Stimulated activated naive CD8-positive, alpha-beta T cell treated with anti-CD3 and anti-CD28 coated beads, Interleukin-15, amount 100 ng/mL, for 72 hours (primary cell): ENCODE measurements at places on chromosomes 2 and 18.
A peak's percentile ranks its signal among the peaks of the same experiment; 100 is the strongest.

DNA sequence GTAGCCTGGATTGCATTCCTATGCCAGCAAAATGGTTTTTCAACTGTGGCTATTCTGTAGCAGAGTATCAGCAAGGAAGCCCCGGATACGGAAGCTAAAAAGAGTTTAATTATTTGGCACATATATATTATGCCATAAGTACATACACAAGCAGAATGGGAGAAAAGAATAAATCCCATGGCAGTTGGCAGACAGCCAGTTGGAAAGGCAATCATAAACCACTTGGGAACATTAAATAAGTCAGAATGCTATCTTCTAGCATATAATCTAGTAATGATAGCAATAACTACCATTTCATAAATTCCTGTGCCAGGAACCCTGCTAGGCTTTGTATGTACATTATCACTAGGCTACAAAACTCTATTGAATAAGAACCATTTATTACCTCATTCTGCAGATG, 26.0 kb downstream of the GALNT5 start:
- DNase-seq, result no peak

DNA sequence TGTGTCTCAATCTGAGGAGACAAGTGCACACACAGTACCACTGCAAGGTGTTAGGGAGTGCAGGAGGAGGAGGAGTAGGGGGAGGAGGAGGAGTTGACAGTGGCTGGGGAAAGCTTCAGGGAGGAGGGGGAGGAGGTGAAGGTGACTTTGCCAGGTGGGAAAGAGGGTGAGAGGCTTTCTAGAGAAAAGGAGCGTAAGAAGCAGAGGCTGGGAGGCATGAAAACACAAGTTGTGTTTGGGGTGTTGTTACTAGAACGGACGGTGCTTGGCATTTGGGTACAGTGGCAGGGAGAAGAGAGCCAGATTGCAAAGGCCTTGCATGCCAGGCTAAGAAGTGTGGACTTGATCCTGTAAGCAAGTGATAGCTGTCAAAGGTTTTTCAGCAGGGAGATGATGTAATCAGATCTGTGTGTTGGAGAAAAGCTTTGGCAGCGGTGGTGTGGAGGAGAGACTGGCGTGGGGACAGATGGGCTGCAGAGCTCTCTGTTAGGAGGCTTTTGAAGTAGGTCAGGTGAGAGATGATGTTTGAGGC, 16.2 kb downstream of the TANC1 start:
- no peak for DNase-seq

DNA sequence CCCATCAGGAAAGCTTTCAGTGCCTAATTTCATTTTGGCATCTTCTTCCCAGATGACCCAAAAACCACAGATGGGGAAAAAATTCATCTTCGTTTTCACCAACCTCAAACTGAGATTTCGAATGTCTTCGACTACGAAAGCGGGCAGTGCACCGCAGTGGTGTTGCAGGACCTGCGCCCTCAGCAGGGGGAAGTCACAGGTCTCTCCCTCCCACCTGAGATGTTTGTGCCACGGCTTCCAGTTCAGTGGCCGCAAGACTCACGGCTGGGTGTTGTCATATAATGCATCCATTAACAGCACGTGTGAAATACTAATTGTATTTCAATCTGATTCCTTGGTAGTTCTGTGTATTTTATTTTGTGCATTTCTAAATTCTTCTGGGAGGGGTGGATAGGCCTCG, 66.2 kb upstream of the SALL3 start:
- DNase-seq, result no peak

GRCh38 chr2:44510246-44510645, 148.5 kb downstream of the CAMKMT start:
- DNase-seq, result no peak

DNA sequence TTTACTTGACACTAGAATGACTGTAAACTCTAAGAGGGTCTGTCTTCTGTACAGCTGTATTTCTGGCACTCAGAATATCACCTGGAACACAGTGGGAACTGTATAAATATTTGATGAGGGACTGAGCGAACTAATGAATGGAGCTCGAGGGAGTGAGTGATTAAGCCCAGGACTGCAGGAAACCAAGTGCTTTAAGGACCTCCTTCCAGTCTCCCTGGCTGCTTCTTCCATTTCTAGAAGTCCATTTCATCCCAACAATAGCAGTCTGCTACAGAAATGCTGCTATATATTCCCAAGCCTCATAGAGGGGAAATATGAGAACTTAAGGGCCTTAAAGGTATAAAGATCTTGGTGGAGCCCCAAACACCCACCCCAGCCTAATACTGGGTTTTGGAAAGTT, 2.8 kb upstream of the IL1RL2 start:
- DNase-seq, result no peak

DNA sequence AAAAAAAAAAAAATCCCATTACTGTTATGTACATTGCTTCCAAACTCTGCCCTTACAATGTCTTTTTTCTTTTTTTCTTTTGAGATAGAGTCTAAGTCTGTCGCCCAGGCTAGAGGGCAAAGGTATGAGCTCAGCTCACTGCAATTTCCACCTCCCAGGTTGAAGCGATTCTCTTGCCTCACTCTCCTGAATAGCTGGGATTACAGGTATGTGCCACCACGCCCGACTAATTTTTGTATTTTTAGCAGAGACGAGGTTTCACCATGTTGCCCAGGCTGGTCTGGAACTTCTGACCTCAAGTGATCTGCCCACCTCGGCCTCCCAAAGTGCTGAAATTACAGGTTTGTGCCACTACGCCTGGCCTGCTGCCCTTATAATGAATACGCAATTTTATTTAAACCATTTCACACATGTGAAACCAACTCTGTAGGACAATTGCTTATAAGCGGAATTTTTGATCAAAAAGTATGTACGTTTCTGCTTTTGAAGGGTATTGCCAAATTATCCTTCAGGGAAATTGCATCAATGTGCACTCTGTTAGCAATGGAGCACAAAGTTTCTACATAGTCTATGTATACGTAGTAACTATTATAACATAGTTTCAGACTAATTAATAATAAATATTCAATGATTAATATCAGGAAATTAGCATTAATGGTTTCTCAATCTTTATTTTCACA, 55.7 kb upstream of the ACTR3 start:
- no peak for DNase-seq

- DNase-seq, result no peak
Observed at GRCh38 chr18:6355789-6356589, 58.7 kb downstream of the L3MBTL4 start.

GRCh38 chr2:106053116-106053515, 141.0 kb downstream of the UXS1 start:
- no peak for DNase-seq

GRCh38 chr2:160224060-160224459, 24.0 kb upstream of the ITGB6 start:
- DNase-seq, result peak; percentile 55

DNA sequence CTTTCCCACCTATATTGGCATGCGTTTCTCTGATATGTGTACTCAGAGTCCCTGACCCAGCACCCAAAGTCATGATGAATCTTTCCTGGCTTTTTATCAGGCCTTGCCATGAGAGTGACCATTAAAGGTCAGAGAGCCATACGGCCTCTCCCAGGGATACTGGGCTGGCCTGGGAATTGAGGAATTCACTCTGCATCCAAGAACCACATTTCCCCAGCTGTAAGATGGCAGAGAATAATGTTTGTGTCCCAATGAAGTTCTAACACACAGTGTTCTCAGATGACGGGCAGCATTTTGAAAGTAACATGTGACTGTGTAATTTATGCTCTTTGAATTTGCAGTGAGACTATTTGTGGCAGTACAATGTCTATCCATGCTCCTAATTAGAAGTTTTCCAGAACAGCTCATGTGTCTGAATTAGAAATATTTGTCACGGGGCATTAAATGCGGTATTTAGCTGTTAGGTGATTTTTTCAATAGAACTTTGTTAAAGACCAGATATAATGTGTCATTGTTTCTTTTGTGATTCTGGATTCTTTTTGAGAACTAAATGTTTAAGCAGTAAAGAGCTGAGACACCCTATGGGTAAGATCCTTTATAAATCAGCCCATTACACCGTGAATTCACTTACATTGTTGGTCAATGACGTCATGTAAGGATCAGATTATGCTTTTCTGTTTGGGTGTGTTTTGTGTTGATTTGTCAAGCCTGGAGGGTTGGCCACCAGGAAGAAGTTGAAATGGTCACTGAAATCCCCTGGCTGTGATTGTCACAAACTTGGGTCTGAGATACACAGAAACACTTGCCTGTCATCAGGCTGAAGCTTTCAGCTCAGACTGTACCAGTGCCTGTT, 7.3 kb upstream of the SLC3A1 start:
- no peak for DNase-seq

DNA sequence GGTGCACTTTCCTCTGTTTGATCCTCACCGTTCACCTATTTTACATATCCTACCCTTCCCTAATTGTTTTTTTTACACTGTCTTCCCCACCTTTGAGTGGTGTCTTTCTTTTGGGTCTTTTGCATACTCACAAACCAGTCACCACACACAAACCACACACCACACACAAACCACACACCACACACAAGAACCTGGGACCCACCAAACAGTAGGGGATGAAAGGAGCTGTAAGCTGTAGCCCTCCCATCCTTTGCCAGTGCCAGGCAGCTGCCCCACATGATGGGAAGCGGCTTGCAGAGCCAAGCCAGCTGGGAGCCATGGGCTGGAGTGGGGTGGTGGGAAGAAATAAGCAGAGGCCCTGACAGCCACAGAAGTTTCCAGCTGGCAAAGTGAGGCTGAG, 38.9 kb upstream of the MSH6 start:
- no peak for DNase-seq

DNA sequence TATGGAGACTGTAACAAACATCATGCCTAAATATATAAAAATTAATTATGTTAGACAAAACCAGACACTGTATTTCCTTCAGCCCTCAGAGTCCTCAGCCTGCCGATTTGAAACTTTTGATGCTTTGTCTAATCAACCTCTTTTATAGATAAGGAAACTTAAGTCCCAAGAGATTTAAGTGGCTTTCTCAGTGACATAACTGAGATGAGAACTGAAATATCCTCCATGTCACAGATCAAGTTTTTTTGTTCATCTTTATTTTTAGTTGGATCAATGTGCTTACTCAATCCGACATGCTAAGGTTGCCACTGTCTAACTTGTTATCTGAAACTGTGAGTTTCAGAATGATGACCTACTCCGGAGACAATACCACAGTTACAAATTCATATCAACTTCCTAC, 72.3 kb downstream of the BARD1 start:
- DNase-seq, result no peak

- DNase-seq, result no peak
Observed at GRCh38 chr18:59323931-59324622, 5.6 kb upstream of the CPLX4 start.

DNA sequence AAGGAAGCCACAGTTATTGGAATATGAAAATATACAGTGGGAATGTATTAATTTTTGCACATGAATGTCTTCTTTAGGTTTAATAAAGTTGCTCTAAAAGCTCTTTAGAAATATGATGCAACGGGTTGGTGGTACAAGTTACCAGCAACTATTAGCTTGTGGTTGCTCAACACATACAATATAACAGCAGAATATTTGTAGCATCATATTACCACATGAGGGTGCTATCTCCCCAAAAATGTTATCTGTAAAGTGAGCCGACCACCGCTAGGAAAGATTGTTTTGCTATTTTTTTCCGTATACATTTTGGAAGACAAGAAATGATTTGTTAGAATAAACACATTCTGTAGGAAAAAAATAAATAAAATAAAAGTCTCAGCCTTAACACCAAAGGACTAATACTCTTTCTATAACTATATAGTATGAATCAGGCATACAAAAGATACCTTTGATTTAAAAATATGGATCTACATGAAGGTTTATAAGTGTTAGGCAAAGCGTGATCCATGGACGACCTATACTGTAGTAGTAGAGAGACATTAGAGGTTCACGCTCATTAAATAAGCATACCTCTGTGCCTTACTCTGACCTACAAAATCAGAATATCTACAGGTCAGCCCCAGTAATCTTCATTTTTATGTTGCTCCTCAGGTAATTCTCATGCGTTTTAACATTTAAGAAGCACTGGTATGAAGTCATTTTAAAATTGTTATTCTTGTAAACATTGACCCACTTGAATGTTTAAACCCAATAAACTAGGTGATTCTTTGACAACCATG, 1110.6 kb upstream of the ACVR2A start:
- no peak for DNase-seq

- no peak for DNase-seq
Observed at GRCh38 chr2:230773039-230773773, 60.6 kb downstream of the CAB39 start.

- DNase-seq, result no peak
Observed at GRCh38 chr2:22748909-22749308, 636.1 kb upstream of the KLHL29 start.

DNA sequence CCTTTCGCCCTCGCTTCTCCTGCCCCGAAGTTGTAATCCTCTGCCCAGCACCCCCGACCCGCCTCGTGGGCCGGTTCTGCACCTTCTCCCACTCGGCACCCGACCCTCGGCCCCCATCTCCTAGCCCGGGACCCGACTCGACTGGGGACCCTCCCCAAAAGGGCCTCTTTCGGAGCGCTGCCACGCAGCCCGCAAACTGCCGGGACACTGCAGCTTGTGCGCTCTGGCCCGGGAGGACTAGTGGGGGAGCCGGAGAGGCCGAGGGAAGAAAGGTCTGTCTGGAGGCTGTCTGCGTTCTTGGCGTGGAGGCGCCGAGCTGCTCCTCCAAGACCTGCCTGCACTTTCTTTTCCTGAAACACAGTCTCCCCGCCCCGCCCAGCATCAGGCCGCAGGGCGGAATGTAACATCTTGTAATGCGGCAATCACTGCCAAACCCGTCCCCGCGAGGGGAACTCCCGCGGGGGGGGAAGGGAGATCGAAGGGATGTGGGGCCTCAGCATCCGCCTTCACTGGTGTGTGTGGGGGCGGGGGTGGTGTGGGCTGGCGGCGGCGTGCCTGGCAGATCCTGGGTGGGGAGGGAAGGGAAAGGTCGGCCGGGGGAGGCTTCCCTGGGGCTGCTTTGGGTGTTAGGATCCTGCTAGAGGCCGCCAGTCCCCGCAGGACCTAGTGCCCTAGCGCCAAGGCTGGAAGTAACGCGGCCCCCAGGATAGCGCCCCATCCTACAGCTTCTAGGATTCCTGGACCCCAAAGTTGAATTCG, 7.4 kb downstream of the DLX2 start:
- DNase-seq, result peak; percentile 59

DNA sequence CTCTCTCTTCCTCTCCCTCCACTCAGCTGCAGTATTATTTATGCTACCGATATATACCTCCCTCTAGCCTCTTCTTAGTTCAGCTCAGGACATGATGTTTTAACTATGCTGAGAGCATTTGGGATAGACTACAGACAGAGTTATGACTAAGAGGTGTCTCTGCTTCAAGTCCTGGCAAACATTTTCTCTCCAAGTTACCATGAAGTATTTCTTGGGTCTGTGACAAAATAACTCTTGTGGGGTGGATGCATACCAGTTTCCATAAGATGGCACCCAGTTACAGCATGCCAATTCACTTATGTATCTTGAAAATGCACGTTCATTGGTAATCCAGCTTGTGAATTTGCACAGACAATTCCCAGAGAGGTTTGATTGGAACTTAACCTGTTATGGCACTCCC, 737.6 kb downstream of the SLC4A3 start:
- DNase-seq, result no peak

DNA sequence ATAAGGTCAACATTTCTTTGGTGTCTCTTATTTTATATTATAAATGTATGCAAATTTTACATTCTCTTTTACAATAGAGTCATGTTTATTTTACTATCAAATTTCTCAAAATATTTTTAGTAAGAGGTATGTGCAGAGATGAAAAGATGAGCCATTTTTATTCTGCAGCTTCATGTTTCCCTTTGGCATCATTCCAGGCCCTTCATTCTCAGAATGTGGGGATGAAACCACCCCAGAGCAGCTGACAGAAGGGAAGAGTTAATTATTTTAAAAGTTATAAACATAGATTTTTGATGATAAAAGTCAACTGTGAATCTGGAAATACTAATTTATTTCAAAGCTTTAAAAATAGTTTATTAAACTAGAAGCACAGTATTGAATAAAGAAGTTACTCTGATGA, 12.8 kb upstream of the FSHR start:
- DNase-seq, result no peak
